IMR-90 (cell line): ENCODE measurements at places on chromosomes 3 and 15. TPM values are rescaled to one million over a fixed set of nuclear protein-coding genes. Genes with fewer than 3 reads are reported as not detected.

FBXO40 gene
- not detected in 2 replicates for total RNA-seq

DNA sequence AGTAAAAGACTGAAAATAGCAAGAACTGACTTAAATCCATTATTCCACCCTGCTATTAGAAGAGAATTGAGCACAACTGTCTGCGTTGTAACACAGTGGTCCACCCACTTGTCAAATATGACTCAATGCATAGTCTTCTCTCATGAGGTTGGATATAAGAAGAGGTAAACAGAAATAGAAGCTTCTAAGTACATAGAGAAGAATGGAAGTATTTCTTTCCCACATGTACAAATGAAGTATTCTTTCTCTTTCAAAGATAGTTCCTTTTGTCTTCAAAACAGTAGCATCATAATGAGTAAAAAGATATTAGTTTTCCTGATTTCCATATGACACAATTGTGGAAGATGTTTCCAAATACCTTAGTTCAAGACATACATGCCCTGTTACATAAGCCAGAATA lies 348.6 kb upstream of the CCDC54 start:
- H3K4me3 ChIP-seq, result no peak overlapping the region
- H3K4me1 ChIP-seq, result no peaks in the 10 kb centered on the region
- peak; percentile 27 for DNase-seq
- H3K27ac ChIP-seq, result no peak overlapping the region
- H3K27me3 ChIP-seq, result no peaks in the 10 kb centered on the region
- no peaks in the 10 kb centered on the region for H3K36me3 ChIP-seq

DNA sequence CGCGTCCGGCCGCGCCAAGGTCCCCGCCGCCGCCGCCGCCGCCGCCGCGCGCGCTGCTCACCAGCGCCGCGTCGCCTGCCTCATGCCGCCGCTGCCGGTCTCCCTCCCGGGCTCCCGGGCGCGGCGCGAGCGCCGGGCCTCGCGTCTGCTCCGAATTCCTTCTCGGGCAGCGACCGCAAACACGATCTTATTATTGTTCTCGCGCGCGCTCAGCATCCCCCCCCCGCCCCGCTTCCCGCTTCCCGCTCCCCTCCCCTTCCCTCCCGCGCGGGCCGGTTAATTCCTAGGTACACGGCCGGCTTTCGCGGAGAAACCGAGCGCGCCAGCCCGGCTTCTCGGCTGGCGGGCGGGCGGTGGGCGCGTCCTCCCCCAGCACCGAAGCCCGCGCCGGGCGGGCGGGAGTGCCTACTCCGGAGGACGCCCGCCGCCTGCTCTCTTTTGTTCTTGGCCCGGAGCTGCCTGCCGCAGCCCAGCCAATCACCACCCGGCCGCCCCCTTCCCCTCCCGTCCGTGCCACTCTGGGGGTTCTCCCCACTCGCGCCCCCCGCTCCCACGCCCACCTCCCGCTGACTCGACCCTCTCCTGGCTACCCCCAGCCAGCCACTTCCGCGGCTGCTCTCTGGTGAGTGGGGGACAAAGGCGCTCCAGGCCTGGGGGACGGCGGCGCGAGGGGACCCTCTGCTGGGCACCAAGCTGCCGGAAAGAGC lies at the start of gene HDGFL3:
Gene HDGFL3 (minus strand): TSS at position 164 of the 707 bp plus-strand sequence. CDS start 409 bp downstream, outside the sequence.
- peaks cover 8% of the 10 kb centered on the region for H3K4me1 ChIP-seq
- peak; percentile 39 for DNase-seq
- peak within 1 kb of the TSS; percentile 84 for H3K27ac ChIP-seq
- no peaks in the 10 kb centered on the region for H3K36me3 ChIP-seq
- H3K27me3 ChIP-seq, result no peaks in the 10 kb centered on the region

DNA sequence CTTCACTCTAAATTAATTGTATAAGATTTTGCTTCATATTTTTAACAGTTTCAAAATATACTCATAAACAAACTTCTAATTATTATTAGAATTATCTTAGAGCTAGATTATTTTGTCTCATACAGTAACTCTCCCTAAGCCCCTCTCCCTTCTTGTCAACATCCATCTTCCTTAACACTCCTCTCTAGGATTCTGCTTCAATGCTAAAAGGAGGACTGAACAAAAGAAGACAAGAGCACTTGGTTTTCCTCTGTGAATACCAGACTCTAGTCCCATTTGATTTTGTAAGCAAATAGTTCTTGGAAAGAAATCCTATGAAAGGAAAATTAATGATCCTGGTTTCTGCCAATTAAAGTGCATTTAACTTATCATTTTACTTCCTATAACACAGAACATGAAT lies 91.8 kb downstream of the KCNMB2 start:
- no peak overlapping the region for H3K4me3 ChIP-seq
- H3K36me3 ChIP-seq, result no peaks in the 10 kb centered on the region
- H3K27me3 ChIP-seq, result no peaks in the 10 kb centered on the region
- H3K4me1 ChIP-seq, result no peaks in the 10 kb centered on the region

GRCh38 chr3:129026728-129027543 lies 25.8 kb downstream of the EFCC1 start:
- peak; percentile 48 for DNase-seq
- peaks cover 14% of the 10 kb centered on the region for H3K4me1 ChIP-seq
- H3K4me3 ChIP-seq, result no peak overlapping the region
- no peaks in the 10 kb centered on the region for H3K36me3 ChIP-seq
- peaks cover 38% of the 10 kb centered on the region for H3K27me3 ChIP-seq
- no peak overlapping the region for H3K27ac ChIP-seq

- DNase-seq, result no peak
- H3K4me3 ChIP-seq, result no peak overlapping the region
- H3K4me1 ChIP-seq, result peaks cover 29% of the 10 kb centered on the region
- H3K36me3 ChIP-seq, result peaks cover 12% of the 10 kb centered on the region
- H3K27me3 ChIP-seq, result no peaks in the 10 kb centered on the region
Measured at GRCh38 chr3:188205992-188206416, 52.0 kb downstream of the LPP start.

GRCh38 chr3:188168186-188168585 lies 14.2 kb downstream of the LPP start:
- no peak overlapping the region for H3K4me3 ChIP-seq
- peaks cover 3% of the 10 kb centered on the region for H3K36me3 ChIP-seq
- H3K27me3 ChIP-seq, result no peaks in the 10 kb centered on the region
- no peak overlapping the region for H3K27ac ChIP-seq

DNA sequence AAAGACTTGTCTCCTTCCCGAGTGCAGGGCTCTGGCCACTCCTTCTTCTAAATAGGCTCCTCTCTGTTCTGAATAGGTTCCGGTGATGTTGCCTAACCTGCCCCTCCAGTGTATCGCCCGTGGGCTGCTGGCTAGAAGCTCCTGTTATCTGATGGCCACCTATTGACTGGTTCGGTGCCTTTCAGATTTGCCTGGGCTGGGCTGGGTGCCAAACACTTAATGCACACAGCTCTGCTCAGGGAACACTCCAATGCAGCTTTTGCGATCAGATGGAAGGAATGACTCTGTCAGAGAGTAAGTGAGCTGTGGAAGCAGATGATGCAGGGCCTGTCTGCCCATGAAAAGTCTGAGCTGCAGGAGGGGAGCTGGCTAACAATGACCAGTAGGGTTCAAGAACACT lies 112.9 kb downstream of the CORO2B start:
- no peak for DNase-seq
- no peaks in the 10 kb centered on the region for H3K27me3 ChIP-seq
- no peaks in the 10 kb centered on the region for H3K36me3 ChIP-seq
- no peak overlapping the region for H3K4me3 ChIP-seq
- no peak overlapping the region for H3K27ac ChIP-seq

- no peak overlapping the region for H3K4me3 ChIP-seq
- no peak for DNase-seq
- H3K27me3 ChIP-seq, result no peaks in the 10 kb centered on the region
- H3K27ac ChIP-seq, result no peak overlapping the region
- no peaks in the 10 kb centered on the region for H3K36me3 ChIP-seq
Measured at GRCh38 chr15:29811691-29812383, 10.4 kb downstream of the TJP1 start.

GRCh38 chr15:48463366-48463880 lies 132.2 kb downstream of the DUT start:
- H3K4me1 ChIP-seq, result peaks cover 12% of the 10 kb centered on the region
- peak overlapping the region; percentile 15; the same call in 1 of the 2 replicates for H3K27ac ChIP-seq
- H3K27me3 ChIP-seq, result no peaks in the 10 kb centered on the region
- H3K36me3 ChIP-seq, result peaks cover 47% of the 10 kb centered on the region
- DNase-seq, result no peak

GRCh38 chr3:52703341-52703740 lies 2.2 kb downstream of the GLT8D1 start:
- no peaks in the 10 kb centered on the region for H3K27me3 ChIP-seq
- no peak for DNase-seq
- peaks cover 5% of the 10 kb centered on the region for H3K4me1 ChIP-seq
- H3K4me3 ChIP-seq, result no peak overlapping the region
- H3K27ac ChIP-seq, result no peak overlapping the region

DNA sequence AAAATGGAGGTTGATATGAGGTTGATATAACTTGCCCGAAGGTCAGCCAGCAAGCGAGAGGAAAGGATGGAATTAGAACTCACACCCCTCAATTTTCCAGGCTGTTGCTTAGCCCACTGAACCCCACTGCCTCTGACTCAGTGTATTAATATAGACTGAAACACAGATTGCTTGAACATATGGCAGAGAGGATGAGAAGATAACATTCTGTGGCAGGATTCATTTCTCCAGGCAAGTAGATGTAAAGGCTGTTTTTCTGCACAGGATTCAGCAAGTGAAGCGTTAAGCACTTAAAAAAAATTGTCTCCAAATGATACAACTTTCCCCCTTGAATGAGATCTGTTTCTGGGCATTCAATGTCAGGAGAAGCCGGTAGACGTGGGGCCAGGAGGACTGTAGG lies 335.2 kb downstream of the GAP43 start:
- H3K4me3 ChIP-seq, result no peak overlapping the region
- no peaks in the 10 kb centered on the region for H3K36me3 ChIP-seq
- no peaks in the 10 kb centered on the region; the same call in 1 of the 2 replicates for H3K4me1 ChIP-seq
- no peak for DNase-seq
- H3K27me3 ChIP-seq, result no peaks in the 10 kb centered on the region
- H3K27ac ChIP-seq, result no peak overlapping the region

- no peaks in the 10 kb centered on the region for H3K36me3 ChIP-seq
- no peak overlapping the region for H3K4me3 ChIP-seq
- no peak for DNase-seq
- H3K4me1 ChIP-seq, result peaks cover 4% of the 10 kb centered on the region; the same call in 1 of the 2 replicates
- H3K27ac ChIP-seq, result no peak overlapping the region
Measured at GRCh38 chr3:114566767-114567166, 272.9 kb downstream of the TIGIT start.

GRCh38 chr3:122943828-122944190 lies 83.8 kb downstream of the SEMA5B start:
- peaks cover 44% of the 10 kb centered on the region for H3K27me3 ChIP-seq
- no peaks in the 10 kb centered on the region for H3K36me3 ChIP-seq
- H3K27ac ChIP-seq, result no peak overlapping the region
- H3K4me3 ChIP-seq, result no peak overlapping the region
- peaks cover 1% of the 10 kb centered on the region; the same call in 1 of the 2 replicates for H3K4me1 ChIP-seq
- DNase-seq, result no peak

DNA sequence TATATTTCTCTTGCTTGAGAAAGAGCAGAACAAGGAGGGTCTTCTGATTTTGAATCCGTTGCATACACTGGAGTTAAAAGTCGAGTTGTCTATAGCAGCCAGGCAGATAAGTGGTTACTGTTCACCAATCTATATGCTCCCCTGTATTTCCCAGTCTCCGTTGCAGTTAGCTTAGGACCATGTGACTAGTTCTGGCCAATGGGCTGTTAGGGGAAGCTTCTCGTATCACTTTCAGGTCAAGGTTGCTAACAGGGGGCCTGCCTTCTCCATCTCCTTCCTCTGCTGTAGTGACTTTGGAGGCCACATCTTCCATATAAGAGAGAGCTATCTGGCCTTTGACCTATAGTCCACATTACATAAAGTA lies 188.5 kb upstream of the KBTBD8 start:
- H3K36me3 ChIP-seq, result no peaks in the 10 kb centered on the region

GRCh38 chr15:64146520-64146884 lies 5.0 kb upstream of the SNX22 start:
- DNase-seq, result no peak
- H3K36me3 ChIP-seq, result peaks cover 13% of the 10 kb centered on the region
- H3K27ac ChIP-seq, result no peak overlapping the region
- H3K27me3 ChIP-seq, result no peaks in the 10 kb centered on the region; the same call in 1 of the 2 replicates
- no peaks in the 10 kb centered on the region; the same call in 1 of the 2 replicates for H3K4me1 ChIP-seq

- H3K27ac ChIP-seq, result no peak overlapping the region
- peaks cover 3% of the 10 kb centered on the region for H3K4me1 ChIP-seq
- H3K4me3 ChIP-seq, result no peak overlapping the region
- H3K27me3 ChIP-seq, result no peaks in the 10 kb centered on the region
Measured at GRCh38 chr15:41435037-41435786, 18.3 kb downstream of the RTF1 start.

DNA sequence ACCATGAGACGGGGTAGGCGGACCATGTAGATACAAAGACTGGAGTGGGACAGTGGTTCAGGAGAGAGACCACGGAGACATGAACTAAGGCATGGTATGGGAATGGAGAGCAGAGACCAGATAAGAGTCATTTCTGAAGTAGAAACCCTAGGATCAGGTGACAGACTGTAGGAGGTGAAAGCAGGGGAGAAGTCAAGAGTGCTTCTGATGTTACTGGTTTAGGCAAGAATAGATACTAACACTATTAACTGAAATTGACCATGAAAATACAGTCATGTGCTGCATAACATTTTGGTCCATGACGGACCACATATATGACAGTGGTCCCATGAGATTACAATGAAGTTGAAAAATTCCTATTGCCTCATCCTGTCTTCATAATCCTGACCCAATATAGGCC lies 41.7 kb downstream of the RASGRP1 start:
- H3K4me3 ChIP-seq, result no peak overlapping the region
- no peak overlapping the region for H3K27ac ChIP-seq
- no peak for DNase-seq
- H3K36me3 ChIP-seq, result no peaks in the 10 kb centered on the region
- no peaks in the 10 kb centered on the region for H3K27me3 ChIP-seq
- peaks cover 6% of the 10 kb centered on the region for H3K4me1 ChIP-seq

- DNase-seq, result peak; percentile 76
- H3K27ac ChIP-seq, result no peak overlapping the region
- no peak overlapping the region for H3K4me3 ChIP-seq
- peaks cover 9% of the 10 kb centered on the region for H3K4me1 ChIP-seq
Measured at GRCh38 chr3:149494022-149494758, 19.7 kb downstream of the TM4SF4 start.

DNA sequence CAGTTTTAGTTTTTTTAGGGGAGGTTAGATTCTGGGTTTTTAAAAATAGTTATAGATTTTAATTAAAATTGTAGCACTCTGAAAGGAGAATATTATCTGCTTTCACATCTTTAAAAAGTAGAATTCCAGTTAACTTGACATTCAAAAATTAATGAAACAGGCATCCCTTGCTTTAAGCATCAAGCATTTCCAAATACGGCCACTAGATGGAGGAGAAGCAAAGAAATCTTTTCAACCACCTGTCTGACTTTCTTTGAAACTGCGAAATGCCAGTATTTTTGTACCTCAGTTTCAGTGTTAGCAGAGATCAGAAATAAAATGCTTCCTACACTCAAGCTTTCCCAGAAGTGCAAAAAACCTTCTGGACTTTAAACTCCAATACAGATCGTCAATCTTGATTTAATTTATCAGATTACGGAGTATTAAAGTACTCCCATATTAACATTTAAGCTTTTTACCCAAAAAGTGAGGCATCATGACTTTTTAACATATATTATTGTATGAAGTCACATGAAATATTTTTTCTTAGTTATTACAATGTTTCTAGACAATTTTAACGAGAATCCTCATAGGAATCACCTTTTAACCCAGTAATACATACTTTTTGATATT lies 153.3 kb downstream of the P3H2 start:
- H3K27ac ChIP-seq, result no peak overlapping the region
- H3K4me1 ChIP-seq, result no peaks in the 10 kb centered on the region
- peaks cover 12% of the 10 kb centered on the region for H3K36me3 ChIP-seq
- DNase-seq, result peak; percentile 65
- no peaks in the 10 kb centered on the region for H3K27me3 ChIP-seq
